ENCODE measurements at places on chromosomes 13 and 19.

GRCh38 chr13:21071015-21071414 lies 9.6 kb upstream of the LATS2 start:
- no peak for DNase-seq

- DNase-seq: no peak
Observed at GRCh38 chr13:99136427-99136954, 64.2 kb upstream of the UBAC2 start.

DNA sequence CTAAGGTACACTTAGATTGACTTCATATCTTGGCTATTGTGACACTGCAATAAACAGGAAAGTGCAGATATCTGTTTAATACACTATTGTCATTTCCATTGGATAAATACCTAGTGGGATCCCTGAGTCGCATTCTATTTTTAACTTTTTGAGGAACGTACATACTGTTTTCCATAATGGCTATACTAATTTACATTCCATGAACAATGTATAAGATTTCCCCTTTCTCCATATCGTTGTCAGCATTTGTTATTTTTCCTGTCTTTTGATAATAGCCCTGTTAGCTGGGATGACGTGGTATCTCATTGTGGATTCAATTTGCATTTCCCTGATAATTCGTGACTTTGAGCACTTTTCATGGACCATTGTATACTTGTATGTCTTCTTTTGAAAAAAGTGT lies 17.4 kb downstream of the OR7A17 start:
- no peak for DNase-seq

DNA sequence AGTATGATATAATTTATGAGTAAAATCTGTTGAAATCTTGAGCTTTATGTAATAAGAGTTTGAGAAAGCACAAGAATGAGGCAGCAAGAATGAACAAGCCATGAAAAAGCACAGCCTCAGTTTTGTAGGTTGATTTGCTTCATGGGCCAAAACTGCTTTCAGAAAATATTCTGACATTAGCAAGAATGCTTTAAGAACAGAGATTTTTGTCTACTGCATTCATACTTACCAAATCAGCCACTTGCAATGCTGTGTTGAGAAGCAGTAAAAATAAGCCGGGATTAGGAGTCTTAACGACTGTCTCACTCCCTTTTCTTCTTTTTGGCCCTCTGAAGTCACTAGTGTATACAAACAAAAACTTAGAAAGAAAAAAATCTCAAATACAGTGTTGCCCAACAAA lies 114.5 kb downstream of the POSTN start:
- DNase-seq: no peak

DNA sequence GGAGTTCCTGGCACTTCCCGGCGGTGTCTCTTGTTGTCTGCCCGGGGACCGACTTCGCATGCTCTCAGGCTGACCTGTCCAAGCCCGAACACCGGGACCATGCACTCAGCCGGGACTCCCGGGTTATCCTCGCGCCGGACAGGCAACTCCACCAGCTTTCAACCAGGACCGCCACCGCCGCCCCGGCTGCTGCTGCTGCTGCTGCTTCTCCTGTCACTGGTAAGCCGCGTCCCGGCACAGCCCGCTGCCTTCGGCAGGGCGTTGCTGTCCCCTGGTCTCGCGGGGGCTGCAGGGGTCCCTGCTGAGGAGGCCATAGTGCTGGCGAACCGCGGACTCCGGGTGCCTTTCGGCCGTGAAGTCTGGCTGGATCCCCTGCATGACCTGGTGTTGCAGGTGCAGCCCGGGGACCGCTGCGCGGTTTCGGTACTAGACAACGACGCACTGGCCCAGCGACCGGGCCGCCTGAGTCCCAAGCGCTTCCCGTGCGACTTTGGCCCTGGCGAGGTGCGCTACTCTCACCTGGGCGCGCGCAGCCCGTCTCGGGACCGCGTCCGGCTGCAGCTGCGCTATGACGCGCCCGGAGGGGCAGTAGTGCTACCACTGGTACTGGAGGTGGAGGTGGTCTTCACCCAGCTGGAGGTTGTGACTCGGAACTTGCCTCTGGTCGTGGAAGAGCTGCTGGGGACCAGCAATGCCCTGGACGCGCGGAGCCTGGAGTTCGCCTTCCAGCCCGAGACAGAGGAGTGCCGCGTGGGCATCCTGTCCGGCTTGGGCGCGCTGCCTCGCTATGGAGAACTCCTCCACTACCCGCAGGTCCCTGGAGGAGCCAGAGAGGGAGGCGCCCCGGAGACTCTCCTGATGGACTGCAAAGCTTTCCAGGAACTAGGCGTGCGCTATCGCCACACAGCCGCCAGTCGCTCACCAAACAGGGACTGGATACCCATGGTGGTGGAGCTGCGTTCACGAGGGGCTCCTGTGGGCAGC lies 661 bp downstream of the FREM2 start:
- peak; percentile 6 for DNase-seq

DNA sequence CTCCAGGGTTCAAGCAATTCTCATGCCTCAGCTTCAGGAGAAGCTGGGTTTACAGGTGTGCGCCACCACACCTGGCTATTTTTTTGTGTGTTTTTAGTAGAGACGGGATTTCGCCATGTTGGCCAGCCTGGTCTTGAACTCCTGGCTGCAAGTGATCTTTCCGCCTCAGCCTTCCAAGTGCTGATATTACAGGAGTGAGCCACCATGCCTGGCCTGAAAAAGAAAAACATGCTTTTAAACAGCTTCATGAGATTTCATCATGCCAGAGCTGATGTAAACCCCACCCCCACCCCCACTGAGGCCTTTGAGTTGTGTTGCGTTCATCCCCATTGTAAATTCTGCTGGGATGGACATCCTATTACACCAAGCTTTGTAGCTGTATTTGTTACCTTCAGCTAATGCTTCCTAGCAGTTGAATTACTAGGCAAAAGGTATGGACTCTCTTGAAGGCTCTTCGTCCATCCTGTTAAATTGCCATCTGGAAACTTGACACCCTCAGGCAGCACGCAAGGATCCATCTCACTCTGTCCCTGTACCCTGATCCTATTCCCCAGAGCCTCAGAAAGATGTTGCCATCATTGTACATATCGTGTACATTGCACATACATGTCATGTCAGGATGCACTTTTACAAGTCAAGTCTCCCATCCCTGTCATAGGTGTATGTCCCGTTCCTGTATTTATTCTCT lies 47.3 kb downstream of the NFIX start:
- DNase-seq: no peak

- DNase-seq: no peak
Observed at GRCh38 chr13:113448885-113449692, 4.2 kb downstream of the ADPRHL1 start.

DNA sequence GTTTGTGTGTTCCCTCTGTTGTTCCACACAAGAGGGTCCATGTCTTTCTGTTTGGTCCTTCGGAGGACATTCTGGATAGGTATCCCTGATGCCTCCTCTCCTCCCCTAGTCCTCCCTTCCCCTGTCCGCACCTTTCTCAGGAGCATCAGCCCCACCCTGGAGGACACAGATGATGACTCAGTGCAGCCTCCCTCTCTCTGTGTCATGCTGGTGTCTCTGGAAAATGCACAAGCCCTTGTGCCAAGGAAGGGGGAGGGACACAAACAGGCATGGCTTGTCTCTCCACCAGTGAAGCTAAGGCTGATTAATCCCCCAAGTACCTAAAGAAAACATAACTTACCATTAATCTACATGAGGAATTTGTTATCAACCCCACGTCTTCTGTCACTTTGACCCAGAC lies 16.2 kb upstream of the TNFRSF19 start:
- no peak for DNase-seq

- DNase-seq: no peak
Observed at GRCh38 chr13:23440821-23441618, 7.5 kb upstream of the SACS start.

GRCh38 chr13:76917095-76917494 lies 30.9 kb upstream of the KCTD12 start:
- no peak for DNase-seq

- DNase-seq: no peak
Observed at GRCh38 chr13:73993661-73994060, 140.5 kb downstream of the KLF12 start.

- no peak for DNase-seq
Observed at GRCh38 chr13:59211606-59212005, 952.1 kb downstream of the DIAPH3 start.

DNA sequence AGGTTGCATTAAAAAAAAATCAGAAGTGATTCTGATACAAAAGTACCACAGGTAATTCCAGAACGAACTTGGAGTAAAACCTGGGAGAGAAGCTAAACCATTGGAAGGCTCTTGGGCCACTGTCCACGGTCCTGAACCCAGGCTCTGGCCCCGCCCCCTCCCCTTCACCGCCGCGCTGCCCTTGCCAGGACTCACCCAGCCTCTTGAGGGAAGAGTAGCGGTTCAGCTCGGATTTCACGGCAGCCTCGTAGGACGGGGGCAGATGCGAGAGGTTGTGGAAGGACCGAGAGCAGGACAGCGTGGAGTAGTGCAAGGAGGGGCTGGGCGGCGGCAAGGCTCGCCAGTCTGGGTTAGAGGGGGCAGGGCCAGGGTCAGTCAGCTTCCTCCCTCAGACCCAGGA lies 5.7 kb downstream of the SHISA7 start:
- no peak for DNase-seq

GRCh38 chr19:58351990-58352755 lies 1.1 kb downstream of the A1BG start:
- no peak for DNase-seq

DNA sequence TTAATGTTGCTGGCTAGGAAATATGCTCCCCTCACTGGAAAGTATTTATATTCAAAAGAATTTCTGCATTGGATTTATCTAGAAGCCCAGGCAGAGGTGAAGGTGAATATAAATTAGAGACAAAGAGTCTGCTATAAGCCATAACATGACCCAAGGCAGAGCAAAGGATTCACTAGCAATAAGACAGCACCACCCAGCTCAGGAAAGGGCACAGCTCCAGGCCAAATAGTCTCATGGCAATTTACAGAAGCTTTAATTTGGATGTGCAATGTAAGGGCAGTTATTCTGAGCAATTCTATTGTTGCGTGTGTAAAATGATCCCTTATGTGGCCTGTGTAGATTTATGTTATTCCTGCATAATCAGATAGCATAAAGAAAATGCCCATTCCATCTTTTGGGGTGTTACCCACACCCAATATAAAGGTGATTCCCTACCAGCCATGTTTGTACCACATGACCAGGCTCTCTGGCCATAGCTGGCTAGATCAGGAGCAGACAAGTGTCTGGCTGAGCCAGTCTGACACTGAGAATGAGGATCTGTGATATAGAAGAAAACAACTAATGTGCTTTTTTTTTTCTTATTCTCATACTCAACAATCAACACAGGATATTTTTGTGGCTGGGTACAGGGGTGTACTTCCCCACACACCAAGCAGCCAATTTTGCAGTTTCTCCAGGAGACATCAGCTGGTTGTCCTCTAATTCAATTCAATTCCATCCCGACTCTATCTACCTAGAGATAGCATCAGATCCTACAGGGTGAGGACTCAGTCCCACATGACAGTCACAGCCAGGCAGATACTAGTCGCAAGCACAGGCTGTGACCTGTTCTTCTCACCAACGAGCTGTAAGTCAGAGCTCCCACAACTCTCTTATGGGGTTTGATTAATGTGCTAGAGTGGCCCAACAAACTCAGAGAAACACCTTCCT lies 181.4 kb downstream of the KCTD15 start:
- DNase-seq: no peak

DNA sequence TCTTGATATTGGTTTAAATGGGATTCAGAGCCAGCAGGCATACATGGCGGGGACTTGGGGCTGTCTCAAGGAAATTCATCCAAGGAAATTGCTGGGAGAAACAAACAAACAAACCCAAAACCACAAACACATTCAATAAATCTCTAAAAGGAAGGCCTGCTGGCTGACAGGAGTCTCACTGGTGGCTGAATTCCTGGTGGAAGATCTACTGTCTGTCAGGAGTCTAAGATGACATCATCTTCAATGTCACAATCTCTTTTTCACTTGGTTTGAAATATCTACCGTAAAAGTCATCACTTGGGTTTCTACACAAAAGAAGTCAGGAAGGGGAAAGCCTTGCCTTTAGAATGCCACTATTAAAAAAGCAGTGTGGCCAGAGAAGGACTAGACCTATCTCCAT lies 87.9 kb downstream of the KLF5 start:
- DNase-seq: no peak

DNA sequence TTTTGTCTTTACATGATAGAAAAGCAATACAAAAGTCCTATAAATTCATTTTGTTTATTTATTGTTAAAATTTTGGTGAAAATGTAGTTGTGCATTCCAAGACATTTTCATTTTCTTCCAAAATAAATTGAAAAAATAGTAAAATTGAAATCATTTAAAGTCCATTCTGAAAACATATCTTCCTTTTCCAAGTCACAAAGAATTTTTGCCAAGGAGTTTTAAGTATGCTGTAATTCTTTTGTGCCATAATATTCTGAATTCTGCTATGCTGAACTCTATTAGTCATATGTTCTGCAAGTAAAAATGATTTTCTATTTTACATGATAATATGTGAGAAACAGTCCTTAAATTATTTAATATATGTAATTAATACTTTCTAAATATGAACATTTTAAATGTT lies 879.6 kb upstream of the SLC10A2 start:
- no peak for DNase-seq

DNA sequence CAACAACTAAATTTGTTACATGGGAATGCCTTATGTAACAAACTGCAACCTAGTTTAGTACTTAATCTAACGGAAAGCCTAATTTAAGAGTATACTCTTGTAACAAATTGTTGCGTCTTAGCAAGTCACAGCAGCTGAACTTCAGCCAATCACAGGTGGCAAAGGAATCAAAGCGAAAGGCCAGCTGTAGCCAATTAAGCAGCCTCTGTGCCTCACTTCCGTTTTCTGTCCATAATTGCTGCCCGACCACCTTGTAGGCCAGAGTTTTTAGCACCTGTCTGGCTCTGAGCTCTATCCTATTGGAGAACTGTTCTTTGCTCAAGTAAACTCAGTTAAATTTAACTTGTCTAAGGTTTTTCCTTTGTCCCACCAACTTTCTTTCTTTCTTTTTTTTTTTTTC lies 18.1 kb upstream of the HSPH1 start:
- no peak for DNase-seq

GRCh38 chr13:99028890-99029289 lies 51.0 kb upstream of the DOCK9 start:
- DNase-seq: no peak

GRCh38 chr19:16369664-16370576 lies 45.3 kb downstream of the KLF2 start:
- no peak for DNase-seq

All from GM06990 (cell line).